Forelimb muscle (tissue), 1 donor: ENCODE measurements at places on chromosomes 2 and 18. TPM values are rescaled to one million over a fixed set of nuclear protein-coding genes. Genes with fewer than 3 reads are reported as not detected.

The ERFE gene
- polyA plus RNA-seq = 11.2 TPM

The IL1F10 gene
- not detected for polyA plus RNA-seq

DNA sequence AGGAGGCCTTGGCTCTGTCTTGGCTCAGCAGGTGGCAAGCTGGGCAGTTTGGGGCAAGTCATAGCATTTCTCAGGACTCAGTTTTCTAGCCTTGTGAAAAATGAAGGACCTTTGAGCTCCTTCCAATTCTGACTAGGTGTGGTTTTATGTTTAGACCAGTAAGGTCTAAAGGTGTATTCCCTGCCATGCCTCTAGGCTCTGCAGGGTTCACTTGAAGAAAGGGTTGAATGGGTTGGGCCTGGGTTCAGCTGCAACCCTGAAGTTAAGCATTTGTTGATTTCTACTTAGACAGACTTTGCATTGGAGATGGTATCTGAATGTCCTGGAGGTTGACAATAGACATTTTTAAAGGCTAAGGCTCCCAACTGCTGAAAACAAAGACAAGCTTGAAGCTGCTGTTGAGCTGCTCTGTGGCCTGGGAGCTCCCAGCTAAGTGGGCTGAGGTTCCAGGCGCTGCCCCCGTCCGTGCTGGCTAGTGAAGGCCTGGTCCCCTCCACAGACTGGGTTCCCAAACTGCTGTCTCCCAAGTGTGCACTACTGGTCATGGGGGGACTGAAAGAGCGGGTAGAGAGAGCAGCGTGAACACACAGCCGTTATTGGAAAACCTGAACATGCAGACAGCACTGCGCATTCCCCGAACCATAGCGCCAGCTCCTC is 100.7 kb upstream of the SMAD7 start:
- DNase-seq = no peak

- no peak for DNase-seq
Measured at GRCh38 chr2:71559080-71559827, 105.9 kb downstream of the DYSF start.

GRCh38 chr2:10407841-10408648 is 40.1 kb downstream of the ODC1 start:
- DNase-seq = no peak

GRCh38 chr18:51907687-51908597 is 432.1 kb upstream of the DCC start:
- DNase-seq = no peak
